Suppressor macrophage (primary cell): ENCODE measurements at places on chromosomes 2 and 18.

- no peak for DNase-seq
Measured at GRCh38 chr2:7655629-7656028, 738.4 kb downstream of the RNF144A start.

DNA sequence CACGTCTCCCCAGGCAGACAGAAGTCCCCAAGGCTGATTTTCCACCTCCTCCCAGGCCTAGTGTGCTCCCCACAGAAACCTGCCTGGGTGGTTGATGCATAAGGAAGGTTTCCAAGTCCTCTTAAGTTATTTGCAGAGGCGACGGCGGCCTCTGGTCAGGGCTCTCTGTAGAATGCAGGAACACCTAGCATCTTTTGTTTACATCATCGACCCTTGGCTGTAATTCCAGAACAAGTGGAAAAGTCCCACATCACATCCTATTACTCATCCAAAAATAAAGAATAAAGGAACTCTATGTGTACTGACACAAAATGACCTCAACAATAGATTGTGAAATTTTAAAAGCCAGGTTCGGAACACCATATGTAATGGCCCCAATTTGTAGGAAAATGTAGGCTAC, 211.1 kb downstream of the ALPK2 start:
- no peak for DNase-seq

- no peak for DNase-seq
Measured at GRCh38 chr2:57809230-57809629, 237.4 kb upstream of the VRK2 start.

GRCh38 chr18:55243857-55244256, 284.6 kb upstream of the CCDC68 start:
- DNase-seq, result no peak

GRCh38 chr2:196253116-196253480, 81.7 kb upstream of the STK17B start:
- DNase-seq, result no peak

DNA sequence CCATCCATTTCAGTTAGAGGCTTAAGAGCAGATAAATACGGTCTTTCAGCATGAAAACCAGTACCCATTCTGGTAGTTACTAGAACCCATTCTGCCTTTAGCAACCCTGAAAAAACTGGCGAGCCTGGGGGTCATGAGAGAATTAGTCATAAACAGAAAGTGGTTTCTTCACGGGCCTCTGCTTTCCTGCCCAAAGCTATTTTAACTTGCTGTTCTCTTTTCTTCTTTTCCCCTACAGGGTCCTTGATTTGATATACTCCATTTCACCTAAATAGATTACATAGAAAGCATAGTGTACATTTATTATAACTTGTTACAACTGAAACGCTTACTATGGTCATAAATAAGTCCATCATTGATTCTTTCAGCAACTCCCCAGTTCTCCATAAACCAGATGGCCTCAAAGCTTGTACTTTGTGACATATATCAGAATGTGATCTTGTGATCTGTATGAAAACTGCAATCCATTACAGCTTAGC, 48.3 kb downstream of the WDFY1 start:
- peak; percentile 80 for DNase-seq

DNA sequence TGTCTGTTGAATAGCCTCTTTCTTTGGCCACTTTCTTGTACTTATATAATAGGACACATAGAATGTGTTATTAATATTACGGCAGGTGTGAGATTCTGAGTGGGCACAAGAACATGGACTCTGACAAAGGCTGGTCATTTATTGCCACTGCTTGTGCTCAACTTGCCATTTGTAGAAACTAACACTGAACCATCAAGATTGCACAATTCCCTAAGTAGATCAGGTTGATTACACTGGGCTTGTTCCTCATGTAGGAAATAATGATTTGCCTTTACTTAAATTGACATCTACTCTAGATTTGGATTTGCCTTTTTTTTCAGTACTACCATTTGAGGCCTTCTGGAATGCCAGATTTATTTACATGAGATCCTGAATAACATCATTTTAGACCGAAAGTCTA, 342.7 kb upstream of the CWC22 start:
- DNase-seq, result no peak

DNA sequence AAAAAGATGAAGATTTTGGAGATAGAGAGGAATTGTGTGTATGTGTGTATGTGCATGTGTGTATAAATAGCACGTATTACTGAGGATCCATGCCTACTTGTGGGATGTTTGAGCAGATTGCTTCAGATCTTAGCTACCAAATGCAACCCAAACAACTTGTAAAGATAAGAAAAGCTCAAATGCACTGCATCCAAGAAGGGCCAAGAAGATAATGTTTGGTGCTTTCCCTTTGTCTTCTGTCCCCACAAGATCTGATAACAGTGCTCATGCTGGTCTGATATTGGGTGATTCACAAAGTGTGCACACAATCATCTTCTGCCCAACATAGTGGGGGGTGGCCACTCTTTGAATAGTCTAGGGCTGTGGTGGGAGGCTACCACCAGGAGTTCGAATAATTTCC, 284.8 kb upstream of the CYRIA start:
- DNase-seq, result no peak

- DNase-seq, result no peak
Measured at GRCh38 chr2:9228781-9229469, 22.3 kb downstream of the ASAP2 start.

- DNase-seq, result no peak
Measured at GRCh38 chr18:27114842-27115241, 70.3 kb downstream of the CHST9 start.
